SJSA1 (cell line): ENCODE measurements at places on chromosomes 6 and 20. TPM values are rescaled to one million over a fixed set of nuclear protein-coding genes. Genes with fewer than 3 reads are reported as not detected.
A peak's percentile ranks its signal among the peaks of the same experiment; 100 is the strongest.

- no peak for DNase-seq
Observed at GRCh38 chr6:82185948-82186535, 61.5 kb downstream of the IBTK start.

DNA sequence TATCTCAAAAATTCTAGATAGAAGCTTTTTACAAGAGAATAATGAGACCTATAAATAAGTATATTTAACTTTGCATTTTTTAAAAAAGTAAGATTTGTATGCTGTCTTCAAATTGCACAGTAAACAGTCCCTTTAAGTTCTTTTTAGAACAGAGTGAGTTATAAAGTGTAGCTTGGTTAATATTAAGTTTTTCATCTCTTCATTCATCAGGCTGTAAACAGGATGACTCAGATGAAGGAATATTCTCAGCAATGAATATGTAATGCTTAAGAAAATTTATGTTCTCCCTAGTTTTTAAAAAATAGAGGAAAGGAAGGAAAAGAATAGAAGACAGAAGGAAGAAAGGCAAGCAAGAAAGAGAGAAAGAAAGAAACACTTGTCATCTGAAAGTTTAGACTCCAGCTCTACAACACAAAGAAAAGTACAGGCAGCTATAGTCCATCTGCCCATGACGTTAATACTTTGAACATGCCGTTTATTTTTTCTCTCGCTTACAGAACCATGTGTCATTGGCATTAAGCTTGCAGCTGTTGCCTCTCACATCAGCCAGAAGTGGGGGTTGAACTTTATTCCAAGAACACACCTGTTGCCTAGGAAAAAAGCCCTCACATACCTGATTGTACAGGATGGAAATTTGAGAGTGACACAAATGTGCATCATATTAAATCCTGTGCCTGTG is 36.1 kb downstream of the CAP2 start:
- no peak for DNase-seq

DNA sequence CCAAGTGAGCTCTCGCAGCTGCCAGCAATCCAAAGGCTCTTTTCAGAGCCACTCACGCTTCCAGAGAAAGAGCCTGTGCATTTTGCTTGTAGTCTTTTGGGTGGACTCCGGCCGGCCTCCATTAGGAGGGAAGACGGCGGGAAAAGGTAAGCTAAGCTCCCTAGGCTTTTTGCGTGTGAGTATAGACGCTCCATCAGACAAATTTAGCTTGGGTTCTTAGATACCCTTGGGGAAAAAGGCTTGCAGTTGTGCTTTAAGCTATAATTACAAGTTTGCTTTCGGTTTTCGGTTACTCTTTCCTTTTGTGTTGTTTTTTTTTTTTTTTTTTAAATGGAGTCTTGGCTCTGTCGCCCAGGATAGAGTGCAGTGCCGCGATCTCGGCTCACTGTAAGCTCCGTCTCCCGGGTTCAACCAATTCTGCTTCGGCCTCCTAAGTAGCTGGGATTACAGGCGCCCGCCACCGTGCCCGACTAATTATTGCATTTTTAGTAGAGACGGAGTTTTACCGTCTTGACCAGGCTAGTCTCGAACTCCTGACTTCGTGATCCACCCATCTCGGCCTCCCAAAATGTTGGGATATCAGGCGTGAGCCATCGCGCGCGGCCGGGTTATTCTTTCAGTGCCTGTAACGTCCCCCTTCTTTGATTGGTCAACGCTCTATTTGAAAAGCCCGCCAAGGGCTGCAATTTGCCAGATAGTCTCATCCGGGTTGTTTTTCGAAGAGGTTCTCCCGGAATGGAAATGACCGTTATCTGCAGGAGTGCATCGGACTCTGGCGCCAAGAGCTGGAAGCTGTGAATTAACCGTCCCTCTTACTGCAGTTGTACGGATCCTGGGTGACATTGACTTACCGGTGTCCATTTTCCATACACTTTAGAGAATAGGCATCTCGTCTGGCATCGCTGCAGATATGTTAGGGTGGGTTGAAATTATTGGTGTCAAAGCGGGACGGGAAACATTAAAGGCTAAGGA is 18.1 kb downstream of the OR2B2 start:
- peak; percentile 89 for DNase-seq

- DNase-seq = no peak
Observed at GRCh38 chr6:112235956-112236355, 18.4 kb downstream of the LAMA4 start.

DNA sequence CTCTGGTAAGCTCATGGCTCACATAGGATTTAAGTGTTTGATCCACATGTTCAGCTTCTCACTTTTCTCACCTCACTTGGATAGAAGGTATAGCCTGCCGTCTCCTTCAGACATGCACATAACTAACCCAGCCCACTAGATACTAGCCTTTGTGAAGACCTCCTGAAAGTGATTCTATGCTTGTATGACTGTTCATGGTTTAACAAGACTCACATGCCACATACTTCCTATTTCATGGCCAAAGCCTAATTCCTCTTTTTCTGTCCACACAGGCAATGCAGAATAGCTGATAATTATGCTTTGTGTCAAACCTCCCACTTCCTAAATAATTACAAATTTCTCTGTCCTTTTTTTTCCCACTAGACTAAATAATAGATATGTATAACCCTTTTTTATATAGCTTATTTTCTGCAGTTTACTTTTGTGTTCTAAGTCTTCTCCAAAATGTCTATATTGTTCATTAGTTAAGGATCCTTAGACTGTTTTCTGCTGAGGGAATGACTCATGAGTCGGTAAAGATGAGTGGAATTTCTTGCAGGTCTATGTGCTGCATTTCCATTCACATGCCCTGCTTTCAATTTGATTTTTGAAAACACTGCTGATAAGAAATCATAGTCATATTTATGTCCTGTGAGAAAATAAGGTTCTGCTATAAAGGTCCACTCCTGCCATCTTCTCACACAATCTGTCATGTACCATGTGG is 43.0 kb downstream of the HDDC2 start:
- no peak for DNase-seq

- DNase-seq = no peak
Observed at GRCh38 chr6:7532232-7532631, 9.2 kb upstream of the DSP start.

DNA sequence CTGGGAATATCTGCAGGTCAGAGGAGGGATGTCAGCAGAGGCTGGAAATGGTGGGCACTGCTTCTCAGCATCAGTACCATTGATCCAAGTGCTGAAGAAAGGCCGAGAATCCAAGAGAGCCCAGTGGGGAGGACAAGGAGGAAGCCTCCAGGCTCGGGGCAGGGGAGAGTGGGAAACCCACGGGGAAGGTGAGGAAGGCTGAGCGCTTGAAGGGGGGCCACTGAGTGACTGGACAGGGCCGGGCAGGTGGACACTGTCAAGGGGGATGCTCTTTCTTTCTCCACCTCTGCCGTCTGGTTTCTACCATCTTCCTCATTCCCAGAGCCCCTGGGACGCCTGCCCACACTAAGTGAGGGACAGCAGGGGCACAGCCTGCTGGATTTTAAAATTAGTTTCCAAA is 335.0 kb downstream of the CDH4 start:
- no peak for DNase-seq

- no peak for DNase-seq
Observed at GRCh38 chr6:152341596-152341995, 295.6 kb downstream of the SYNE1 start.

GRCh38 chr6:40516429-40516828 is 70.7 kb downstream of the LRFN2 start:
- DNase-seq = no peak

DNA sequence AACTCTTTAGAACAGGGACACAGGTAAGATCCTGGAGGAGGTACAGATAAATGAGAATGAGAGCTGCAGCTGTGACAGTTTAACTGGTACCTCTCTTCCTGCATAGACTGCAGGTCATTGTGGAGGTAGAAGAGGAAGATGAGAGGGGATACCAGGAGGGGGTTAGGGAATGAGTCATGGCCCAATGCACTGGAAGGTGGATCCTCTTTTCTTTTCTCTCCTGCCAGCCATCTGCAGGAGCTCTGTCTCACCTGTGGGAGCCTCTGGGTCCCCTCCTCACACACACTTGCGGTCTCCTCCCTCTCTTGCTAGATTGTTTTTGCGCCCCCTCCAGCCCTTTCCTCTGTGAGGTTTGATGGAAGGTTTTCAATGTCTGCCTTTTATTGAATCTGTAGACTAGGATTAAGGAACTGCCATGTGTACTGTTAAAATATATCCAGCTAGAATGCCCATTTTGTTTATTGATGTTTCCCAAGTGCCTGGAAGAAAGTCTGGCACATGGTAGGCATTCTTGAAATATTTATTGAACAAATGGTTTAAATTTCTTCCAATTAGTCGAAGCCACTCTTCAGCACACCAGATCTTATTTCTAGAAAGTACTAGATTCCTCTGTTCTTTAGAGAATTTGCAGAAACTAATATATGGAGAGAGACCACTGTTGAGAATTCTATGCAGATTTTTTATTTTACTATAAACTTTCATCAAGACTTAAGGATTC is 13.0 kb downstream of the C6orf163 start:
- no peak for DNase-seq

DNA sequence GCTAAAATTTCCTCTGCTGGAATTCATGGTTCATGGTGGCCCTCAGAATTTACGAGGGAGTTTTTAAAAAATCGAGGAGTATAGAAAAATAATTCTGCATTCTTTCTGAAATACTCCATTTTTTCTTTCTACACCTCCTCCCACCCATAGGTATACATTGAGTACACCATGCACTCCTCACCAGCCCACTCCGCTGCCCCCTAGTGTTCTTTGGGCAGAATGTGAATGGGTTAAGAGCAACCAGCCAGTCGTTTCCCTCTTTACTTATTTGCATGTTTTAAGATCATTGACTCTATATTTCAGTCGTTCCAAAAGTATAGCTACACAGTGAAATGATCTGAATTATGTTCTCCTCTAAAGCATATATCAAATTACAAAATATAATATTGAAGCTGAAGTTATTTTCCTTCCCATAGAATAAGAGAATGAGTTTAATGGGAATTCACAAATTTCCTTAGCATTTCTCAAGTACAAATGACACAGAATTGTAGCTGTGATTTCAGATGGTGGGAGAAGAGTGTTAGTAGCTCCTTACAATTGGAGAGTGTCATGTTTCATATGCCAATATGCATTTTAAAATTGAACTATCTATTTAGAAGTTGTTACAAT is 977.7 kb upstream of the SLC35B3 start:
- DNase-seq = no peak

GRCh38 chr20:57076152-57076652 is 190.2 kb downstream of the BMP7 start:
- peak; percentile 47 for DNase-seq

MUC21 gene
- total RNA-seq = not detected in 2 replicates

SPTLC3 gene
- 4.5 and 13.6 TPM in 2 replicates for total RNA-seq

EEF1E1 gene
- 52.9 and 154 TPM in 2 replicates for total RNA-seq

- DNase-seq = no peak
Observed at GRCh38 chr6:44042261-44042988, 84.8 kb downstream of the MRPL14 start.

GRCh38 chr6:169052462-169052861 is 201.2 kb downstream of the THBS2 start:
- DNase-seq = no peak

GRCh38 chr6:133648581-133648980 is 240.3 kb upstream of the TCF21 start:
- no peak for DNase-seq

DNA sequence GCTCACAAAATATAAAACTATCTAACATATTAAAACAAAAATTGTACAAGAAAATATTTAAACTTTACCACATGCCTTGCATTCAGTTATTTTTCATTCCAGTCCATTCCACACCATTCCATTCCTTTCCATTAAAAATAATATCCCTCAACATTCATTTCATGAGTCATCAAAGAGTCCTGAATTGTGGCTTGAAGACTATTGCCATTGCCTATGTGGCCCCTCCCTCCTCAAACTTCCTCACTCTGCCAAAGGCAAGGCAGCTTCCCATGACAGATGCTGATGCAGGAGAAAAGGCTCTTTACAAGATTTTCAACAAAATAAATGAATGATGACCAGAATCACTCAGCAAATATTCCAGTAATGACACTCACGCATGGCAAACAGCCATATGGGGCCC is 31.7 kb downstream of the IL20RA start:
- no peak for DNase-seq

GRCh38 chr6:24931296-24931695 is 4.5 kb downstream of the RIPOR2 start:
- DNase-seq = no peak

MCHR2 gene
- not detected in 2 replicates for total RNA-seq

DNA sequence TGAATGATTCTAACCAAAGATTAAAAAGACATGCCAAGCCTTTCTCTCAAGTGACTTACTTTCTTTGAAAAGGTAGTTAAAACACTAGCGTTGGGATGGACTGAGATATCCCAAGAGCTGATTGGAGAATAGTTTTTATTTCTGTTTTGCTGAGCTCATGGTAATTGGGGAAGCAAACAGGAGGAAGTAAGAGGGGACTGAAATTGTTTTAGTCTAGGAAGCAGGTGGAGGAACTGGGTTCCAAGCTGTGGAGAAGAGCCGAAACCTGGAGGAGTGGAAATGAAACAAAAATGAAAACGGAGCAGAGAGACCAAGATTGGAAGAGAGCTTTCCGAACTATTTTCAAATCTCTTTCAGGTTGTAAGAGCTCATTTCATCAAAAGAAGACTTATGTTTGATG is 59.9 kb upstream of the TENT5A start:
- no peak for DNase-seq

DNA sequence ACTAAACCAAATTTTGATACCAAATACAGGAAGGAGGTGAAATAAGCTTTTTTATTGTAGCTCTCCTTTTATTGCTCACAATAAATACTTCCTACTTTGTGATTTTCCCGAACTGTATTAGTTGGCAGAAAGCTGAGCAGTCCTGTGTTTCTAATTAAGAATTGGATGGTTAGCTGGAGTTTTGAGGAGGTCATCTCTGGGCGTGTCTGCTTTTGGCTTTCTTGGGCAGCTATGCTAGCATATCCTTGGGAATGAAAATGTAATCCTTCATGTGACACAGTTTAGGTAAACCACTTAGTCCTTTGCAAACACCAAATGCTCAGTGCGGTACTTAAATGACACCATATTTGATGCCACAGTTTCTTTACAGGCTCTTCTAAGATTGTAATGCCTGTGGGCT is 67.5 kb downstream of the MTHFD1L start:
- no peak for DNase-seq

DNA sequence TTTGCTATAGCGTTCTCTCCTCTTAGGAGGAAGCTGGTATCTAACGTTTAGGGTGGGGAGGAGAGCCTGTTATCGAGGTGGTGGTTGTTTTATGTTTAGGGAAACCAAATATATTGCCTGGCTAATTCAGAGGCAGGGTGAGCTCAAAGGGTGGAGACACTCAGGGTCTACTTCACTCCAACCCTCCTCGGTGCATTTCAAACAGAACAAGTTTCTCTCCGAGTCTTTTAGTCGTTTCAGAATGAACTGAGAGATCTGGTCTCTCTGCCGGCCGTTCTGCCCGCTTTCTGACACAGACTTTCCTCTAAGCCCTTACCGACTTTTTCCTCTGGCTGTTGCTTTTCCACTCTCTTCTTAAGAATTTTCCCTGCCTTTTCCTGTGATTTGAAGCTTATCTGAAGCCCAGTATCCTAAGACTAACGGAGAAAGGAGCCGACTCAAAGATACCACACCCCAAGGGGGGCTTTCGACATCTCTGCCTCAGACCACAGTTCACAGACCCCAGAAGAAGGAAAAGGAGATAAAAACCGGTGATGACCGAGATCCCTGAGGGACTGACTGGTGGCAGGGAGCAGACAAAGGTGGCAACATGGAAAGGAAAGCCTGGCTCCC is 865 bp downstream of the STK38 start:
- DNase-seq = peak; percentile 42
